ENCODE measurements at places on chromosomes 7 and 10.

- DNase-seq = no peak
- peak overlapping the region; percentile 85 for H3K27ac ChIP-seq
- peak overlapping the region; percentile 63 for H3K4me3 ChIP-seq
- H3K27me3 ChIP-seq = no peaks in the 10 kb centered on the region
Measured at GRCh38 chr7:128422842-128423241, 13.1 kb upstream of the IMPDH1 start.

GRCh38 chr10:33331379-33331694 is 3.1 kb downstream of the NRP1 start:
- no peak for DNase-seq
- no peak overlapping the region for H3K27ac ChIP-seq
- H3K36me3 ChIP-seq = no peaks in the 10 kb centered on the region
- peaks cover 5% of the 10 kb centered on the region for H3K4me1 ChIP-seq
- no peak overlapping the region for H3K4me3 ChIP-seq
- peaks cover 86% of the 10 kb centered on the region for H3K27me3 ChIP-seq

- DNase-seq = no peak
- peaks cover 6% of the 10 kb centered on the region for H3K4me1 ChIP-seq
- no peaks in the 10 kb centered on the region for H3K36me3 ChIP-seq
- H3K4me3 ChIP-seq = no peak overlapping the region
- no peak overlapping the region for H3K27ac ChIP-seq
- H3K27me3 ChIP-seq = peaks cover 35% of the 10 kb centered on the region
Measured at GRCh38 chr7:50690541-50691011, 92.1 kb downstream of the GRB10 start.

- H3K4me1 ChIP-seq = no peaks in the 10 kb centered on the region
- H3K27ac ChIP-seq = no peak overlapping the region
- no peak overlapping the region for H3K4me3 ChIP-seq
- H3K36me3 ChIP-seq = no peaks in the 10 kb centered on the region
- no peak for DNase-seq
Measured at GRCh38 chr10:109450702-109451101, 472.6 kb downstream of the XPNPEP1 start.

DNA sequence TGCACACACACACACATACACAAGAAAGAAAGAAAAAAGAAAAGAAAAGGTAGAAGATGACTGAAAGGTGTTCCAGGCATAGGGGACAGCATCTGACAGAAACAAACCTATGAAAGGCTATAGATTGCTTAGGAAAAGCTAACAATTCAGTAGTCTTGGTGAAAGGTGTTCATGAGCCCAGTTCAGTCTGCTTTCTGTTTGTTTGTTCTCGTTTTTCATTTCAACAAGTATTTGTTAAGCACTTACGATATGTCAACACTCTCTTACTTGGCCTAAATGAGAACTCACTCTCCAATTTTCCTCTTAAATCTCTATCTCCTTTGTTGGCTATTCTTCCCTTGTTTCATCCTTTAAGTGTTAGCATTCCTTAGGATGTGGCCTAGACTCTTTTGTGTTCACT is 133.2 kb downstream of the GRM8 start:
- no peak for DNase-seq
- no peaks in the 10 kb centered on the region for H3K36me3 ChIP-seq
- no peak overlapping the region for H3K27ac ChIP-seq

DNA sequence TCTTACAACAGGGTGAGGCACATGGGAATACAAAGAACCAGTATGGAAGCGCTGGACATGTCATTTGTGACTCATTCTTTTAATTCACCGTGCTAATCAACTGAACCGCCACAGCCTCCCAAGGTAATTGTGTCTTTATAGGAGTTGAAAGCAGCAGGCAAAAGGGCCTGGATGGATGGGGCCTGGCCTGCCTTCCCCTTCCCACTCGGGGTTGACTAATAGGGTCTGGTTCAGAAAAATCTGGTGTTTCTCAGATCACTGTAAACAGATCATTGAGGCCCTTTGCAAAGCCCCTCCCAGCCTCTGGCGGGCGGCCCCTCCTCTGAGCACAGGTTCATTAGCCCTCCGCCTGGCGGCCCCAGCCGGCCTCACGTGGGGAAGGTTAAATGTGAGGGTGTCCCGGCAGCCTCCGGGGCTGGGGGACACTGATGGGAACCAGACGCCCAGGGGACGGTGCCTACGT is 100.8 kb downstream of the EBF3 start:
- no peaks in the 10 kb centered on the region for H3K36me3 ChIP-seq
- no peaks in the 10 kb centered on the region for H3K4me1 ChIP-seq
- H3K27ac ChIP-seq = no peak overlapping the region
- no peak for DNase-seq
- no peak overlapping the region for H3K4me3 ChIP-seq

GRCh38 chr10:121598263-121599249 is at the start of gene FGFR2:
FGFR2 (minus strand) TSS chr10:121598444; CDS start chr10:121593817, 4,627 bp downstream.
- H3K36me3 ChIP-seq = no peaks in the 10 kb centered on the region
- peaks cover 5% of the 10 kb centered on the region for H3K4me1 ChIP-seq
- peak within 1 kb of the TSS; percentile 49 for H3K4me3 ChIP-seq
- H3K27me3 ChIP-seq = peaks cover 54% of the 10 kb centered on the region
- H3K27ac ChIP-seq = no peak within 1 kb of the TSS

DNA sequence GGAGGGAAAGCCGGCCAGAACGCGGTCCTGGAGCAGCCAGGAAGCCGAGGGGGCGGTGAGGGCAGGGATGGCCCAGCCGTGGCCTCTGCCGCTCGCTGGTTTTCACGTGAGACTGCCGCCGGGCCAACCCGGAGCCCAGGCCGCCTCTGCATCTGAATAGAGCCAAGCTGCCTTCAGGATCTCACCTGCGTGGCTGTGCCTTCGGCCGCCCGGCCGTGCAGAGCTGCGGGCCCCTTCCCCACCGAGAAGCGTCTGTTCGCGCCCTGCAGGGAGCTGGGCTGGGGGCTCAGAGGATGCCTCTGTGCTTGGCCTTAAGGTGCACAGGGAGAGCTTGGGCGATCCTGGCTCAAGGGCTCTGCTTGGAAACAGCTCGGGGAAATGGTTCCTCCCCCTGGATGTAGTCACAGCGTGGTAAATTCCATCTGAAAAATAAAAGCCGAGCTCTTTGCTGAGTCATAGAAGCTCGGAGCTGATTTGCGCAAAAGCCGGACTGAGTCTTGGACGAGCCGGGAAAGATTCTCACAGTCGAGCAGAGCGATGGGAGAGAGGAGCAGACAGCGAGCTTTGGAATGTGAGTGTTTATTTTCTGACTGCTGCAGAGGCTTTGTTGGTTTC is at the start of gene JAKMIP3:
TSS of gene JAKMIP3 (plus strand) at position 456 of the 615 bp plus-strand sequence. CDS start 38,863 bp downstream, outside the sequence.
- H3K36me3 ChIP-seq = peaks cover 3% of the 10 kb centered on the region
- no peak within 1 kb of the TSS for H3K27ac ChIP-seq
- no peak for DNase-seq
- peaks cover 9% of the 10 kb centered on the region for H3K4me1 ChIP-seq
- peak within 1 kb of the TSS; percentile 63 for H3K4me3 ChIP-seq

- H3K4me1 ChIP-seq = no peaks in the 10 kb centered on the region
- peaks cover 62% of the 10 kb centered on the region for H3K27me3 ChIP-seq
- H3K36me3 ChIP-seq = no peaks in the 10 kb centered on the region
Measured at GRCh38 chr10:122157451-122157850, 113.6 kb upstream of the BTBD16 start.

DNA sequence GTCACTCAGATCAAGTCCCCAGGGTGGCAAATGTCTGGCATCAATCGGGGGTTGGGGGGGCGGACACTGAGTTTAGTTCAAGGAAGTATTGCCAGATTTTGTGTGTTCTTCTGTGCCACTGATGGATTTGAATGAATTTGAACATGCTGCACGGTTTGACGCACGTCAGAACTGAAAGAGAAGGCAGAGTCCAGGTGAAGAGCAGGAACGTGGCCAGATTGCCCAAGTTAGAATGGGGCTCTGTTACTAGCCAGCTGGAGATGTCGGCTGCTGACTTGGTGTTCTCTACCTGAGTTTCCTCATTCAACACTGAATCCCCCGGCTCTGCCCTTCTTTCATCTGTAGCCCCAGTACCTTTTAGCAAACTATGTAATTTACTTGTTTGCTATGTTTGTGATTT is 180.2 kb downstream of the PRKCQ start:
- no peak overlapping the region for H3K4me3 ChIP-seq
- H3K27ac ChIP-seq = no peak overlapping the region
- H3K36me3 ChIP-seq = peaks cover 3% of the 10 kb centered on the region
- DNase-seq = no peak
- peaks cover 11% of the 10 kb centered on the region for H3K4me1 ChIP-seq
